ENCODE measurements at places on chromosomes 6 and 20.
A peak's percentile ranks its signal among the peaks of the same experiment; 100 is the strongest.

DNA sequence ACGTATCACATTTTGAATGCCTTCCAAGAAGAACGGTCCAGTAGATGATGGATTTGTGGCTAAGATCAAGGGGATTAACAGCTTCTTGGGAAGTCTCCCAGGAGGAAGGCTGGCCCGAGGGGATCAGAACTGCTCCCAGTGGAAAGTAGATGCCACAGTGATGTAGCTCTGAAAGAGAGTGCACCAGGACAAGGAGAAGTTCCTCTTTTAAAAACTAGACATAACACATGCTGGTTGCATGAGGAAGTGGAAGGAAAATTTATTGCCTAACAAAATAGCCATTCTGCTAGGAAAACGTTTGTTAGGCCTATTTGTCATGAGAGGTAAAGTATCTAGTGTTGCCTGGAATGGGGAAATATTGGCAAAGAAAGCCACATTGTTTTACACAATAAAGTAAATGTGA is 87.8 kb downstream of the CDH26 start:
- peak; percentile 42 for DNase-seq

GRCh38 chr6:7062451-7063162 is 45.2 kb upstream of the RREB1 start:
- DNase-seq = no peak

- DNase-seq = no peak
Observed at GRCh38 chr6:132354517-132355167, 46.6 kb downstream of the MOXD1 start.

DNA sequence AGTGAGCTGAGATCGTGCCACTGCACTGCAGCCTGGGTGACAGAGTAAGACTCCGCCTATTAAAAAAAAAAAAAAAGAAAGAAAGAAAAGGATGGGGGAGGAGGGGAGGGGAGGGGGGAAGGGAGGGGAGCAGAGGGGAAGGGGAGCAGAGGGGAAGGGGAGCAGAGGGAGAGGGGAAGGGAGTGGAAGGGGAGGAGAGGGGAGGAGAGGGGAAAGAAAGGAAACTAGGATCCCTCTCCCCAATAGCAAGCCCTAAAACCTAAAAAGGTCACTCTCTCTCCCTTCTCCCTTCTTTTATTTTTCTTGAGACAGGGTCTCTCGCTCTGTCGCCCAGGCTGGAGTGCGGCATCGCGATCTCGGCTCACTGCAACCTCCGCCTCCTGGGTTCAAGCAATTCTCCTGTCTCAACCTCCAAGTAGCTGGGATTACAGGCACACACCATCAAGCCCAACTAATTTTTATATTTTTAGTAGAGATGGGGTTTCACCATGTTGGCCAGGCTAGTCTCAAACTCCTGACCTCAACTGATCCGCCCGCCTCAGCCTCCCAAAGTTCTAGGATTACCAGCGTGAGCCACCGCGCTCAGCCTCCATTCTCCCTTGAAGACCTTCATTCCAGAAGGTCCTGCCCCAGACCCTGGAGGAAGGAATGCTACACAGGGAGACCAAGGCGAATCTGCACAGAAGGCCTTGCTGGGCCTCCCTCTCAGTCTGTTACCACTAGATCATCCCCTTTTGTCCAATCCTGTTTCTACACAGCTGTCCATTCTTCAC is 45.8 kb upstream of the PIM1 start:
- no peak for DNase-seq

DNA sequence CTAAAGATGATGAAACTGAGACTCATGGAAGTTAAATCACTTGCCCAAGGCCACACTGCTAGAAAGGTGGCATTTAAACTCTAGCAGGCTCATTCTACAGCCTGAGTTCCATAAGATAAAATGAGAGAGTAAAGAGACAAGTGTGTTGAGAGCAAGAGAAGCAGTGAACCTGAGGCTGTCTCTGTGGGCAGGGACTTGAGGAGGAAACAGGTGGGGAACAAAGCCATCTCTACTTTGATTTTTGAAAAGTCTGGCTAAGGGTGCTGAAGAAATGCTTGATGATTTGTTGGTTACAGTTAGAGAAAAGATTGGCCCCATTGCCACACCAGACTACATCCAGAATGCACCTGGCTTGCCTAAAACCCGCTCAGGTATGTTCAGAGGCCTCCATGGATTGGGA is 29.0 kb downstream of the GSS start:
- DNase-seq = no peak

DNA sequence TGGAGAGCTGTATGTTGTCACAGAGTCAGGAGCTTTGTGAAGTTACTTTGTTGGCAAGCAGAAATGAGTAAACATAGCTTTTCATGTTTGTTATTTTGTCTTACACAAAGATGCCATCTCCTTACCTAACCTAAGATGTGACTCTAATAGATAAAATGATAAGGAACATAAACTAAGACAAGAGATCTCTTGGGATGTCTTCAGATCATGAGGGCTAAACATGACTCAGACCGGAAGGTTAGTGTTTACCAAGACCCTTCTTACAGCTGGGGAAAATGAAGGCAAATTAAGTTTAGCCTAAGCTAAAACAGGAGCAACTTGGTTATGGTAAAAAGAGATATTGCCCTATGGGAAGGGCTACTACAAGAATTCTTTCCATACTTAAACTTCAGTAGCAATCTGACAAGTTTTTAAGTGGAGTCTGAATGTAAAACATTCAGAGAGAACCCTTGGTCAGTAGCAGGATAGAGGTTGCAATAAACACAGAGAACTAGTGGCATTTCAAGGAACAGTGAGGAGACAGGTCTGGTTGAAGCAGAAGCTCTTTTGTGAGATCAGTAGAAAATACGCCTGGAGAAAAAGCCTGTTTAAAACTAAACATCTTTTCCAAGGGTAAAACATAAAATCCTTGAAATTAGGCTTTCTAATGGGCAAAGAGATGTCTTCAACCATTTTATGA is 29.9 kb downstream of the SGK1 start:
- no peak for DNase-seq

DNA sequence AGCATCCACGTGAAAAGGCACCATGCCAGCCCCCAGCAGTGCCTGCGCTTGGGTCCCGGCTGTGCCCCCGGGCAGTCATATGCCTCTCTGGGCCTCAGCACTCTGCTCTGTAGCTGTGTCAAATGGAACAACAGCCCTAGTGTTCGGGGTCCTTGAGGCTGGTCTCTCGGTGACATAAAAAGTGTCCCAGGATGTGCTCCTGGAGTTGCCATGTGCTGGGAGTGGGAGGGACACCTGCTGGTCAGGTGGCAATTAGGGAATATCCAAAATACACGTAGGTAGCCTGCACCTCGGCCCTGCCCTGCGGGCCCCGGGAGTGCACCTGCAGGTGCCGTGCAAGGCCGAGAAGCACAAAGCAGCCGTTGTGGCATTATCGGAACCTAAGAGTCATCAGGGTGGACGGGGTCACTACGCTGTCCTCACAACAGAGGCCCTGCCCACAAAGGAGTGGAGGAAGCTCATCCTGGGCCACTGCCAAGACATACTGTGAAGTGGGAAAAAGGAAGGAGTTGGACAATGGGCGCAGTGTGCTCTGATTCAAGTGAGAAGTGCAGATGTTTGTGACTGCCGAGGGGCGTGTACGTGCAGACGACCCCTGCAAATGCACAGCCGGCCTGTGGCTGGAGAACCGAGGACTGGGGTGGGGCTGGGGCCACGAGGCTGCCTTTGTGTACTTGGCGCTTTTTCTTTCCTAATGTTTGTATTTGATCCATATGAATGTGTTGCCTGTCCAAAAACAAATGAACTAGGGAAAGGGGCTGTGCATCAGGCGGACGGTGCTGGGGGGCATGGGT is 24.6 kb downstream of the SLCO4A1 start:
- DNase-seq = peak; percentile 66

- DNase-seq = no peak
Observed at GRCh38 chr6:44969446-44970185, 358.5 kb upstream of the RUNX2 start.

GRCh38 chr6:126422912-126423311 is 83.0 kb downstream of the CENPW start:
- DNase-seq = no peak

GRCh38 chr20:10687895-10688294 is 14.1 kb upstream of the JAG1 start:
- DNase-seq = no peak

GRCh38 chr6:89984926-89985750 is 90.9 kb downstream of the GJA10 start:
- DNase-seq = peak; percentile 88

DNA sequence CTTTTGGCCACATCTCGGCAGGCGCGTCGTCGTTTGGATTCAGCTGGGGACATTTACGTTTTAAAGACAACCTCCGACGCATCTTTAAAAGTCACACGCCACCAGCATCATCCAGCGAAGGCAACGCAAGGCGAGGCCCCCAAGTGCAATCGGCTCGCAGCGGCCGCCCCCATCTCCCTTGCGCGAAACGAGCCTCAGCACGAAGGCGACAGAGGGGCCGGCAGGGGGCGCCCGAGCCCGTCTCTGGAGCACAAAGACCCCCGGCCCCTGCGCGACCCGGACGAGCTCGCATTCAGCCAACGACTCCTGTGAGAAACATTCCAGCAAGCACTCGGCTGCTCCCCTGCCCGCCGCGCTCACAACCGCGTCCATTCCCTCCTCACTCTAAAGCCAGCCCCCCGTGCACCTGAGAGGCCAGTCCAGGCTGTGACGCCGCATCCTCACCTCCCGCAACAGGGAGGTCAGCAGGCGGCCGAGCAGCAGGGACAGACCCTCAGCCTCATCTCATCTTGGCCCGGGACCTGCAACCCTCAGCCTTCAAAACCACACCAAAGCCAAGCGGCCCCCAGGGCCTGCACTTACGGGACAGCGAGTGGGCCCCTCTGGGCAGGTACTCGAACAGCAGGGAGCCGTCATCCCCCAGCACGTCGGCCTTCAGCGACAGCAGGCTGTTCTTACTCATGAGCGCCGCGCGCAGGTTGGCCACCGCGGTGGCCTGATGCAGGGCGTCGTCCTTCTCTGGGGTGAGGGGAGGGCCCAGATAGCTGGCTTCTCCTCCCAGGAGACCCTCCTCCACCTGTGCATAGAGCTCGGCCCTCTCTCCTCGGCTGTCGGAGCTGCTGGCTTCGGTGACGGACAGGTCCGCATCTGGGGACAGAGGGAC is 35.8 kb downstream of the SLC2A4RG start:
- DNase-seq = peak; percentile 48

GRCh38 chr6:75098709-75099108 is 107.1 kb downstream of the COL12A1 start:
- DNase-seq = peak; percentile 15

Data from Ammon's horn (tissue), 1 donor.